ENCODE measurements at places on chromosomes 11 and 22. TPM values are rescaled to one million over a fixed set of nuclear protein-coding genes. Genes with fewer than 3 reads are reported as not detected.

DNA sequence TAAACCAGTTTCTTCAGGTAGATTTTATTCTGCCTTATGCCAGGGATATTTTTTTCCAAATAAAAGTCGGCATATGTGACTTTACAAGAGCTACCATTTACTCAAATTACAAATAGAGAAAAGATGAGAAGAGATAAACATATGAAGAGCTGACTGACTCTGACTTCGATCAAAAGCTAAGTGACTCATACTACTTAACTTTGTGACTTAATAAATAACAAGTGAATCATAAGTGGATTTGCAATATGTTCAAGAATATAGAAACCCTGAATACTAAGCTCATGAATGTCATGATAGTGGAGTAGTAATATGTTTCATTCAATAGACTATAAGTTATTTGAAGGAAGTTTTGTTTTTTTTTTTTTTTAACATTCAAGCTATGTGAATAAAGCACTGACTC is 130.5 kb upstream of the ANO3 start:
- no peak for DNase-seq

- DNase-seq: no peak
Measured at GRCh38 chr11:12968826-12969225, 40.3 kb upstream of the RASSF10 start.

- DNase-seq: no peak
Measured at GRCh38 chr22:32475468-32476010, 928 bp downstream of the FBXO7 start.

DNA sequence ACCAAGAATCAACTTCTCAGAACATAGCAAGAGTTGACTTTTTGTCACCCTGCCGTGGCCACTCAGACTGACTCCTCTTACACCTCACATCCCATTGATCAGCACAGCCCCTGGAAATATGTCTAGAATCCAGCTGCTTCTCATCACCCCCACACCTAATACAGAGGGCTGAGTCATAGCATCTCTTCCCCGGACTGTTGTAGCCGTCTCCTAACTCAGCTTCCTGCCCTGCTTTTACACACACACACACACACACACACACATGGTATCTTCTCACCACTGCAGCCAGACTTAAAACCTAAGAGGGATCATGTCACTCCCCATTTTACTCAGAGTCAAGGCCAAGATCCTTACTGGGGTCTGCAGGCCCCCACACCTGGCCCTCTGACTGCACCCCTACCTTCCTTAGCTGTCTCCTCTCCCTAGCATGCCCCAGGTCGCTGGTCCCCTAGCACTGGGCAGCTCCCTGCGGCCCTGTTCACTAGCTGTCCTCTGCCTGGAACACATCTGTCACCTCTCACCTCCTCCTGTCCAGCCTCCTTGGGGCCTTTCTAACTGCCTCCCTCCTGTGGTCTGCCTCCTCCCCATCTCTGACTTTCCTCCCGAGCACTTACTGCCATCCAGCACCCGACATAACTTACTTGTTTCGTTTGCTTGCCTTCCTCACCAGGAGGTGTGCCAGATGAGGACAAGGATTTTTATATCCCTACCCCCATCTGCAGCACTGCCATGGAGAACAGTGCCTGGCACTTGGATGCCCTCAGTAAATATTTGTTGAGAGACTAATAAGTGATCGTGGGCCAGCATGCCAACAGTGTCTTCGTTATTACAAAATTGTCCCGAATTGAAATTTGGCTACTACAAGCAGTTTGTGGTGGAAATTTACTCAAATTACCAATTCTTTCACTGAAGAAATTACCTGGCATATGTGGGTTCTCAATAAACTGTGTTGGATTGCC is 61.9 kb downstream of the BMAL1 start:
- DNase-seq: no peak

GRCh38 chr11:33706546-33706945 is 5.9 kb upstream of the C11orf91 start:
- DNase-seq: no peak

DNA sequence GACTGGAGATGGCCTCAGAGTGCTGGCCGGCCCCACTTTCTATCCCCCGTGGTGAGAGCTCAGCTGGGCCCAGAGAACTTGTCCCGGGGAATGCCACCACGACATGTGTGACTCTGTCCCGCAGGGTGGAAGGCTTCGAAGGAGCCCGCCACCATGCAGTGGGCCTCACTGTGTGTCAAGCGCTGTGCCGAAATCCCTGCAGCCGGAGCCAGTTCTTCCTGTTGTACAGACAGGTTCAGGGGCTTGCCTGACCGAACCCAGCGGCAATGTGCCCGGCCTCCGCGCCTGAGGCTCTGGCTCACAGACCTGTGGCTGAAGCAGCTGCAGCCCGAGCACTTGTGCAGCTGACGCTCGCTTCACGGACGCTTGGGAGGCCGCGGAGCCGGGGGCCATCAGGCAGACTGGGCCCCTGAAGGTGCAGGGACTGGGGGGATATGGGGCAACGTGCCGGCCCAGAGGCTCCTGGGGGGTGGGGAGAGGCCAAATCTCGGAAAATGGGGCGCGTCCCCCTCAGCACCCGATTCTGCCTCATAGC is 650 bp downstream of the PPM1F start:
- no peak for DNase-seq

ACAD8 gene
- total RNA-seq: 28.2 TPM

- no peak for DNase-seq
Measured at GRCh38 chr11:86463120-86463519, 88.4 kb downstream of the CCDC81 start.

C11orf97 gene
- not detected for total RNA-seq

DNA sequence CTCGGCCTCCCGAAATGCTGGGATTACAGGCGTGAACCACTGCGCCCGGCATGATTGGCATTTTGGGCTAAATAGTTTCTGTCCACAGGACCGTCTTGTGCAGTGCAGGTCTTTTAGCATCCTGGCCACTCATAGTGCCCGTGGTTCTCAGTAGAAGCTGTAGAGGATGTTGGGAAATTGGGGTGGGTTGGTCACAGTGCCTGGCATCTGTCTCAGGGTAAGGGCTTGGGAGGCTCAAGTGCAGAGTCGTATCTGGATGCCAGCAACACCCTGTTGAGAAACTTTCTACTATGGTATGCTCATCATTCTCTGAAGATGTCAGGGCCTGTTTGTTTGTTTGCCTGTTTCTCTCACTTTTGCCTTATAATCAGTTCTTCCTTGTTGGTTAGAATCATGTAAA is 21.9 kb downstream of the UBE2L3 start:
- no peak for DNase-seq

GRCh38 chr22:32448980-32449379 is 15.3 kb downstream of the BPIFC start:
- DNase-seq: no peak

- DNase-seq: no peak
Measured at GRCh38 chr22:24855794-24856193, 49.8 kb downstream of the SGSM1 start.

SLC22A25 gene
- not detected for total RNA-seq

GAS2L1 gene
- total RNA-seq: 0.61 TPM

PTPN5 gene
- total RNA-seq: not detected

DNA sequence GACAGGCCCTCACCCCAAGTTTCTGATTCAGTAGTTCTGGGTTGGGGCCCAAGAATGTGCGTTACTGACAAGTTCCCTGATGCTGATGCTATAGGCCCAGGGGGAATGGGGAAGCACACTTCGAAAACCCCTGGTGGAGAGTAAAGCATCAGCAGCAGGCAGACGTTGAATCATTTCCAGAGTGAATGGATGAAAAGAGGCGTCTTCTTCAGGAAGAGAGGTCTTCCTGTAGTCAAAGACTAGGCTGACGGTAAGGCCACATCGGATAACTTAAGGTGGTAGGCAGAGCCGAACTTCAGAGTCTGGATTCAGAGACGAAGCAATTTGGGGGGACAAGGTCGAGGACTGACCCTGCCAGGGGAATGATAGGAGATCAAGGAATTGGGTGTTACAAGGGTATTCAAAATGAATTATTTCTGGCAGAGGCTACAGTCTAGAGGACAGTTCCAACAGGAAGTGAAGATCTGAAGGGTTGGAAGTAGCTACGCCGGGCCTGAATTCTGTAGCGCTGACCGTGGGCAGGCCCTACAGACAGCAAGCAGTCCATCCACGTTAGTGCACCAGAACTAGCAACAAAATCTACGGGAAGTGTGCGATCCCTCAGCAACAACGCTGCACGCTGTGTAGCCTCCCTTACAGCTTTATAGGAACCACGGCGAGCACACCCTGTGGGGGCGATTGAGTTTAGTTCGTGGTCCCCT is 862 bp upstream of the CENATAC start:
- DNase-seq: peak; percentile 14

- no peak for DNase-seq
Measured at GRCh38 chr11:33737362-33737821, 1.2 kb upstream of the CD59 start.

DNA sequence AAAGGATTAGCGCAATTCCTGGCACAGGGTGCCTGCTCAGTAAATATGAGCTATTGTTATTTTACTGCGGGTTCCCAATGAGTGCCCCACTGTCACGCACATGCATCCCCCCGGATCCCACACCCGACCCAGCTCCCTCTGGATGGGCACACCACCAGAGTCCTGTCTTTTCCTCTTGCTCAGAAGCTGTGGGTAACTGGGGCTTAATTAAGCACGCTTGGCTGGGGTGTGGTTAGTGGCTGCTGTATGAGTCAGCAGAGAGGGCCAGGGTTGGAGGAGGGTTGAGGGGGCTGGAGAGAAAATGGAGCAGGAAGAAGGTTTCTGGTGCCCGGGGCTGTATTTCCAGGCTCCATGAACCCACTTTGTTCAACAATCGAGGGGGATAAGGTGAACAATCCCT is 30.3 kb upstream of the NECTIN1 start:
- no peak for DNase-seq

DNA sequence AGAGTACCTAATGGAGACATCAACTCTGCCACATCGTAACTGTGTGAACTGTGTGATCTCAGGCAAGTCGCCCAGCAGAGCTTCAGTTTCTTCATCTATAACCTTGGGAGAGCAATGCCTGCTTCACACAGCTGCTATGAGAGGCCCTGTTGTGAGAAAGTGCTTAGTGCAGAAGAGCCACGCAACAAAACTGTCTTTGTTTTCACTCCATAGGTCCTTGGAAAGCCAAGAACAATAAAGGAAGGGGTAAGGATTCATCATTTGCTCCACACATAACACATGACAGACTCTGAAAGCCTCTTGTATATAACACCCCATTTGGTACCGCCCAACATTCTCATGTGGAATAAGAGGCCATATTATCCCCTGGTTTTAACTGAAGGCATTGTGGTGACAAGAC is 231.9 kb upstream of the ISX start:
- no peak for DNase-seq

DNA sequence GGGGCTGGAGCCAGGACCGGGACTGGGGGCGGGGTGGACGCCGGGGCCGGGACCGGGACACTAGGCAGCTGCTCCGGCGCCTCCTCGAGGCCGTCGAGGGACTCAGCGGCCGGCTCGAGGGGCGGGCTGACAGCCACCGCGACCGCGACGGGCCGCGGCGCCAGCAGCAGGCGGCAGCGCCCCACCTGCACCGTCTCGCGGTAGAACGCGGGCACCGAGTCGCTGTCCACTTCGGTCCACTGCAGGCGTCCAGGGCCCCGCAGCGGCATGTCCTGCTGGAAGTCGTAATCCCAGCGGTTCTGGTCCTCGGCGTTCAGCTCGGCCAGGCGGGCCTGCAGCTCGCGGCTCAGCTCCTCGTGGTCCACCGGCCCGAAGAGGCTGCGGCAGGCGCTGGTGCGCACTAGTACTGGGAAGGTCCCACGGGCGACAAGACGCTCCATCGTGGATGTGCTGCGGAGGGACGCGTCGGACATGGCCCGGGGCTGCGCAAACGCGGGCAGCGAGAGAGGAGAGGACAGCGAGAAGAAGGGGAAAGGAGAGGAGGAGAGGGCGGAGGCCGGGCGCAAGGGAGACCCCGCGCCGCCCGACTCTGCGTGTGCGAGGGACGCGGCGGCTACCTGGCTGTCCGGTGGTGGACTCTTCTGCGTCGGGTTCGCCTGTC is 428 bp downstream of the CDKN1C start:
- no peak for DNase-seq

- no peak for DNase-seq
Measured at GRCh38 chr11:110479108-110480101, 49.7 kb downstream of the FDX1 start.

GUCY1A2 gene
- total RNA-seq: not detected

OR4A16 gene
- not detected for total RNA-seq

DNA sequence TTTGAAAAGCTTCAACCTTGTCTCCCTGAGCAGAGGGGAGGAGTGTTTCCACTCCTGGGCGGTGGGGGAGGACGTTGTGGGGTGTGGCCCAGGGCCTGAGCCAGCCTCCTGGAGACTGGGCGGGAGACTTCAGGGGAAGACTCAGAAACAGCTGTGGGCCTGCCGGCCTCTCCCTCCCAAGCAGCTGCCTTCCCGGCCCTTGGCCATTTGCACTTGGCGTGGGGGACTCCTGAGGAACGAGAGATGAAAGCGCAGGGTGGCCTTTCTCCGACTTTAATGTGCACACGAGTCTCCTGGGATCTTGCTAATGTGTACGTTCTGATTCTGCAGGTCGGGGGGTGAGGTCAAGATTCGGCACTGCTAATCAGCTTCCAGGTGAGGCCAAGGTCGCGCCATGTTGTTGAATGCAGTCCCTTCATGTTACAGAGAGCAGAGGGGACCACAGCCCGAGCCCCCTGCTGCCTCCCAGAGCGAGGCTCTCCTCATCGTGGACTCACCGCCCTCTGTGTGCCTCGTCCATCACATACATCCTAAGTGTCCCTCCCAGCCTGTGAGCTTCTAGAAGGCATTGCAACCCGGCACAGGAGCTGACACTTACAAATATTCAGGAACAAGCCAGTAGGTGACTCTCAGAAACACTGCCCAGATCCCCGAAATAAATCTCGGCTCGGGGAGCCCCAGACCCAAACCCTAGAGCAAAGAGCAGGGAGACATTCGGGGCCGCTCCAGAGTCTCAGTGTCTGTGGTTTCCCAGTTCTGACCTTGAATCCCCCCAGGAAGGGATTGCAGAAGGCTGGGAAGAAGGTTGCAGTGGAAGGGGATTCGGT is 7.7 kb downstream of the LIF start:
- no peak for DNase-seq

DNA sequence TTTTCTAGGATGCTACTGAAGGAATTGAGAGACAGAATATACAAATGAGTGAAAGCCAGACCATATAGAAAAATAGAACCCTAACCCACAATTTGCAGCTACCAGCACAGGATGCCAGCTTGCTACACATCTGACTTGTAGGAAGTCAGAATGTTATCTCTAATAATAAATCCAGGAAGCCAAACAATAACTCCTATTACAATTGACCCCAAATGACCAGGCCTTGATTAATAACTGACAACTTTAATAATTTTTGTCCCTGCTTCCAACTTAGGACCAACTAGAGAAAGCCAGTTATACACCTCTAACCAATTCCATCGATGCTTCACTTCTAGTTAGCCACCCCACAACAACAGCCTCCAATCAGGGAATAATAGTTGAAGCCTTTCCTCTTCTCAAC is 193.4 kb downstream of the CASP12 start:
- DNase-seq: no peak

Data from CD8-positive, alpha-beta memory T cell (primary cell).